ENCODE measurements at places on chromosomes 16 and 17.

GRCh38 chr16:23407436-23408127 is 45.4 kb downstream of the COG7 start:
- no peak for DNase-seq

DNA sequence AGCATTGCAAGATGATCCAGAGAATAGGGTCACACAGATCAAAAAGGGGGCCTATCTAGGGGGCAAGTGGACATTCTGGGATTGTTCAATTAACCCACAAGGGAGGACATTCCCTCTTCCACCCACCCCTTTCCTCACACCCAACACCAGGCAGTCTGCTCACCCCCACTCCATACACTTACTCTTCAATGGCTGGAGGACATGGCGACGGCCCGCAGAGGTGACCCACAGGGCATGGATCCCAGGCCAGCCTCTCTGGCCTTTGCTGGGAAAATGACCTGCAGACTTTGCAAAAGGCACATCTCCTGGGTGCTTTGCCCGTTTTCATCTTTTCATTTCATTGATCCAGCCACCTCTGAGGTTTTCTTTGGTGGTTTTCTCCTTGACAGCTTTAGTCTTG is 1.7 kb upstream of the CACNG5 start:
- DNase-seq, result no peak

DNA sequence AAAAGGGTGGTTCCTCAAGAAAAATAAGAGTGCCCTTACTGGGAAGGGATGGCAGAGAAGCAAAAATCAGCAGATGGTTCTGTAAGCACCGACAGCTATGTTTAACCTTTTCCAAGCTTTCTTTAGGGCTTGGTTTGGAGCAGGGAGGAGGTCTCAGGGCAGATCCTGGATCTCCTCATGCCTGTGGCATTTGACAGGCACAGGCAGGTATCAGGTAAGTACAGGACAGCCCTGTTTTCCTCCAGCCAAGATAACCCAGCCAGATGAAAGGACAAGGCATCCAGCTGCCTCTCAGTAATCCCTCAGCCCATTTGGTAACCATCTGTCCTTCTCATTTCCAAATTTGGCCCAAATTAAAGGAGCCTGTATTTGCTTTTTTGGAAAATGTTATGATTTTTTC is 141.5 kb downstream of the TOX3 start:
- no peak for DNase-seq

DNA sequence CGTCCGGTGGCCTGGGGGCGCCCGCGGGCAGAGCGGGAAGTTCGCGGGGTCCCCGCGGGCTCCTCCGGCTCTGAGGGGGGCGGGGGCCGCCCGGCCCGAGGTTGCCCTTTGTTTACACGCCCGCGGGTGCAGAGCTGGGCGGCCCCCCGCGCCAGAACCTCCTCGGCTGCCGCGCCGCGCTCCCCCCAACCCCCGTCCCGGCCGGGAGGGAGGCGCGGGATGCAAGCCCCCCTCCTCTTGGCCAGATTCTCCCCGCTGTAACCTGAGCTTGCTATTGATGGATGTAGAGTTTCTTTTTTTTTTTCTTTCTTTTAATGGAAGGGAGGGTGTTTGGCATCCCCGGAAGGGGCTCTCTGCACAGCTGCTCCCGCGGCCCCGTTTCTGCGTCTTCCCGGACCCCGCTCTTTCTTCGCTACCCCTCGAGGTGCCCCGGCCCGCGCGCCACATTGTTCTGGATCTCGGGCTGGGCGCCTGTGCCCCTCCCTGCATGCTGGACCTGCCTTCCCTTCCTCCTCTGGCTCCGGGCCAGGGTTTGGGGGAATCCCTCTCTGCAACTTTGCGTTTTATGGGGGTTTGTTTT is 646 bp downstream of the CBX2 start:
- DNase-seq, result peak; percentile 69

DNA sequence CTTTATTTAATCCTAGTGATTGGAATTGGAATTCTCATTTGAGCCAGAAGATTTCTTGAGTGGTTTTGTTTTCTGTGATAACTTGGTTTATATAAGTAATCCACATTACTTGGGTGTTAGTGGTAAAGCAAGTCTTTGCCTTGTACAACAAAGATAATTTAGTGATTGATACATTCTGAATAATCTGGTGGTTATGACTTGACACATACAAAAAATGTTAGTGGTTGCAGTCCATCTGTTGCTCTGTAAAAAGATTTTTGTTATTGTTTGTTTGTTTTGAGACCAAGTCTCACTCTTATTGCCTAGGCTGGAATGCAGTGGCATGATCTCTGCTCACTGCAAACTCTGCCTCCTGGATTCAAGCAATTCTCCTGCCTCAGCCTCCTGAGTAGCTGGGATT is 13.2 kb downstream of the OMG start:
- no peak for DNase-seq

DNA sequence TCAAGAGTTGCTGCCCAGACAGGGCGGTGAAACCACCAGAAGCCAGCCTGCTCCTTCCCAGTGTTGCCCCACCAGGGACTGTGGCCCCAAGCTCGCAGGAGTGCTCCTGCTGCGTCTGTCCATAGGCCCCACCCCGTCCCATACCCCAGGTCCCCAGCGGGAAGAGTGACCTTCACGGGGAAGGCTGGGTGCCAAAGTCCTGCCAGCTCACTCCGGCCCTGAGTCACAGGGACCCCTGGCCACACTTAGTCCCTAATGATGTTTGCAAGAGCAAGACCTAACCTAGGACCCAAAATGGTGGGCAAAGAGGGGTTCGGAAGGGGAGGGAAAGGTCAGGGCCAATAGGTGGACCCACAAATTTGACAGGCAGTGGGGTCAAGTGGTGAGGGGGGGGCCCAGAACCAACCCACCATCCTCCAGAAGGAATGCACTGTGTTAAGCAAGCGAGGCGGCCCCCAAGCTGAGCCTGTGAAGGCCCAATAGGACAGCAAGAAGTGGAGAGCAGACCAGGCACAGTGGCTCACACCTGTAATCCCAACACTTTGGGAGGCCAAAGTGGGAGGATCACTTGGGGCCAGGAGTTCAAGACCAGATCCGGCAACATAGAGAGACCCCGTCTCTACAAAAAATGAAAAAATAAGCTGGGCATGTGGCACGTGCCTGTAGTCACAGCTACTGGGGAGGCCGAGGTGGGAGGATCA is 3.3 kb downstream of the DOK4 start:
- no peak for DNase-seq

DNA sequence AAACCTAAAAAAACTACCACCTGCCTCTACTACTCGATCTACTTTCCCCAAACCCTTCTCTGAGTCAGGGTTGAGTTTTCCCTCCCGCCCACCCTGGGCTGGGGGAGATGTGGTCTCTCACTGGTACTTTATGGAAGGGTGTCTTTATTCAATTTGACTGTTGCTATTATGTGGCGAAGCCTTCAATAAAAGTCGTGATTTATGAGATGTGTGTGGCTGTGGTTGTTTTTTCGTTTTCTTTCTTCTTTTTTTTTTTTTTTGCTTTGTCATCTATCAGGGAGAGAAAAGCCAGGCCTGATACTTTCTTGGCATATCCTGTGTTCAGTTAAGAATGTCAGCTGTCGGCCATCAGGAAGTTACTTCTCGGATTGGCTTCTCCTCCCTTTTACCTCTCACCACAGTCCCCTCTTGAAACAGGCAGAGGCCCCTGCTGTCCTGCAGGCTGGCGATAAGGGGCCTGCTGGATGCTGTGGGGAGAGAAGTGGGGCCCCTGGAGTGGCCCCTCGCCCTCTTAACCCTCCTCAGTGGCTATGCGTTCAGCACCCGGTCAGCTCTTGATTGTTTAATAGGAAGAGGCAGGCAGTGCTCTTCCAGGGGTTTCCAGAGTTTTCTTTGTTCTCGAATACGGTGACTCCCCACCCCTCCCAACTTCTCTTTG is 123.0 kb downstream of the MSI2 start:
- peak; percentile 97 for DNase-seq

DNA sequence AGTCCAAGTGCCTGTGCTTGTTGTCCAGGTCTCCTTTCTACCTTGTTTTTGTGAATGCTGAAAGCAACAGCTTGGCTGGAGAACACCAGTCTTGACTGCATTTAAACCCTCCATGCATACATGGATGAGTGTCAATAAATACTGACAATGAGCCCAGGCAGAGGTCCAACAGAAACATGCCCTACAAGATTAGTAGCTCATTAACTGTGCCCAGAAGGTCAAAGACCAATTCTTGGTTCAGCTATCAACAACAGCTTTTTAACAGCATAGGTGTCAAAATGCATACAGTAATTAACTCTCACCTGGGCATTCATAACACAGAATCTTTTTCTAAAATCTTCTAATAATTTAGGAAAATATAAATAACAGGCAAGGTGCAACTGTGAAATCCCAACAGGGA is 63.2 kb downstream of the N4BP1 start:
- no peak for DNase-seq

GRCh38 chr16:62034231-62035114 is 1.8 kb downstream of the CDH8 start:
- DNase-seq, result no peak

DNA sequence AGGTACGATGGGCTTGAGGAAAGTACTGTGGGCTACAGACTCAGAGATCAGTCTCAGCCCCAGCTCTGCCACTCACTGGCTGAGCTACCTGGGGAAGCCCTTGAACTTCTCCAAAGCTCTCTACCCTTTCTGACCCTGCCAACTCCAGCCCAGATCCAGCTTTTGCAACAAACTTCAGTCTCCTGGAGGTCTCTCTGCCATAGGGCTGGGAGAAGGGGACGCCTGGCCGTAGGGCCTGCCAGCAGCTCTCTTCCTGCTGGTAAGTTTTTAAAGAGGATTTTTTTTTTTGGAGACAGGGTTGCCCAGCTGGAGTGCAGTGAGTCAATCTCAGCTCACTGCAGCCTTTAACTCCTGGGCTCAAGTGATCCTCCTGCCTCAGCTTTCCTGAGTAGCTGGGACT is 11.5 kb downstream of the INPP5K start:
- DNase-seq, result no peak
